ENCODE measurements at places on chromosomes 11 and 22. TPM values are rescaled to one million over a fixed set of nuclear protein-coding genes. Genes with fewer than 3 reads are reported as not detected.

- DNase-seq = no peak
Measured at GRCh38 chr11:14327116-14327515, 31.9 kb downstream of the RRAS2 start.

GRCh38 chr11:64643920-64644646, 53.1 kb downstream of the SLC22A12 start:
- no peak for DNase-seq

DNA sequence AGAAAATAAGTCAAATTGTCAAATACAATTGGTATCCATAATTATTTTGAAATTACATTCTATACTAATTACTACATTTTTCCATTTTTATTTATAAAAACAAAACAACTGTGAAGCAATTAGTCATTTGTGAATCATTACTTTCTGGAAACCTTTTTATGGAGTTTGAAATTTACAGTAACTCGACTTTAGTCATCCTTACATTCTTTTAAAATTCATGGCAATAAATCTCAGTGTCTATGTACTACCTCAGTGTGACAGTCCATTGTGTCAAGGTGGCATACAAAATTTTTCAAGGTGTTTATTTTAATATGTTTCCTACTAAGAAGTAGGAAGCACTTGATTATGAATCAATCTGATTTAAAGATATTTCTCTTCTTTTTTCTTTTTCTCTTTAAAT, 1949.4 kb upstream of the RAG2 start:
- DNase-seq = no peak

DNA sequence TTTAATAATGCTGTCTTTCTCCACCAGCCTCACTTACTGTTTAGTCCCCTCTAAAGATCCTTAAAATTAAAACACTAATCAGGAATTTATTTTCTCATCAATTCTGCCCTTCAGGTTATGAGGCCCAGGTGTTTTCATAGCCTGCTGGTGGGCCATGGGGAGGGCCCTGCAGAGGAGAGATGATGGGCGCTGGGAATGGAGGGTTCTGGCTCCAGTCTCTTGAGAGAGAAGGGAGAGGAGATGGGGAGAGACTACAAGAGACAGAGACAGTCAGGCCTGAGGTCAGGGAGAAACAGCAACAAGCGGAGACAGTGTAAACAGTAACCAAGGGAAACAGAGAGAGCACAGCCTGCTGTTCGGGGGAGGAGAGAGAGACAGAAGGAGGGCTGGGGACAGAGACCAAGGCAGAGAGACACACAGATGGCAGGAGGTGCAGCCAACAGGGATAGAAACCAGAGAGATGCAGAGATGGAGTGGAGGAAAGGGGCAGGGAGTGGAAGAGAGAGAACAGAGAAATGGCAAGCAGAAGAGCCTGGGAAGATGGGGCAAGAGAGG, 187.3 kb upstream of the SYT13 start:
- DNase-seq = no peak

DNA sequence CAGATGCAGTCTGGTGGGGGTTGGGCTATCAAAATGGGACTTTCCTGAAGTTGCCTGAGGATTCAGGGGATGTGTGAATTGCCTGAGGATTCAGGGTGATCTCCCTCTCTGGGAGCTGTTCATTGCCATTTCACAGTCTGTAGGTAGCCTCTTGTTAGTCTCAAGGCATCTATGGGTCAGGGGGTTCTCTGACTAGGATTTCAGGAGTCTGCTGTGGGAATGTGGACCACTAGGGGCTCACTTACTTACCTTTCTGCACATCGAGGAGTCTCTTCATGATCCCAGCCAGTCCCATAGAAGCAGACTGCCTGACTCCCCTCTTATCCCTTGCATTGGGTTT, 54.0 kb downstream of the KCNQ1OT1 start:
- DNase-seq = no peak

GRCh38 chr11:119709638-119710346, 19.2 kb downstream of the NECTIN1 start:
- DNase-seq = no peak

- DNase-seq = no peak
Measured at GRCh38 chr22:49825436-49825835, 2.2 kb downstream of the BRD1 start.

GRCh38 chr11:71913756-71914526, 14.5 kb downstream of the XNDC1N start:
- no peak for DNase-seq

FBXO3 gene
- 33.7 TPM for total RNA-seq

- no peak for DNase-seq
Measured at GRCh38 chr11:72784662-72785061, 9.2 kb downstream of the STARD10 start.

PACS1 gene
- 37.1 TPM for total RNA-seq

PRR5L gene
- total RNA-seq = 26.8 TPM

- no peak for DNase-seq
Measured at GRCh38 chr11:133892584-133893380, 47.5 kb upstream of the SPATA19 start.

C2CD3 gene
- total RNA-seq = 20.2 TPM

DNA sequence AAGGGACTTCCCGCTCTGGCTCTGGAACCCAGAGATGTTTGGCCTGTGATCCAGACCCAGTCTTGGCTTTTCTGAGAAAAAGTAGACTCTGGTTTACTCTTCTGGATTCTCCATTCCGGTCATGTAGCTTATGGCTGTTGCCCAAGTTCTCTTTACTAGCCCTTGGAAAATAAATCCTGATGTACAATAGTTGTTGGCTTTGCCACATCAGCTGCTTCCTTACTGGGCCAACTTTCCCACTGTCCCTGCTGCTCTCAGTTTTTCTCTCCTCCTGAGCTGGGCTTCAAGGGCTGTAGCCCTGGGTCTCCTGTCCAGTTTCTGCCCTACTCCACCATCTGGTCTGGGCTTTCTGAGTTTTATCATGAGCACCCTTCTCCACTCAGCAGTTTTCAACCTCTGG, 12.5 kb downstream of the PATZ1 start:
- no peak for DNase-seq

MPZL2 gene
- total RNA-seq = 29.8 TPM

- DNase-seq = no peak
Measured at GRCh38 chr11:27370374-27370773, 7.4 kb upstream of the CCDC34 start.

GRCh38 chr22:19497245-19497644, 17.5 kb downstream of the CDC45 start:
- DNase-seq = no peak

TRIM49D1 gene
- total RNA-seq = not detected

DNA sequence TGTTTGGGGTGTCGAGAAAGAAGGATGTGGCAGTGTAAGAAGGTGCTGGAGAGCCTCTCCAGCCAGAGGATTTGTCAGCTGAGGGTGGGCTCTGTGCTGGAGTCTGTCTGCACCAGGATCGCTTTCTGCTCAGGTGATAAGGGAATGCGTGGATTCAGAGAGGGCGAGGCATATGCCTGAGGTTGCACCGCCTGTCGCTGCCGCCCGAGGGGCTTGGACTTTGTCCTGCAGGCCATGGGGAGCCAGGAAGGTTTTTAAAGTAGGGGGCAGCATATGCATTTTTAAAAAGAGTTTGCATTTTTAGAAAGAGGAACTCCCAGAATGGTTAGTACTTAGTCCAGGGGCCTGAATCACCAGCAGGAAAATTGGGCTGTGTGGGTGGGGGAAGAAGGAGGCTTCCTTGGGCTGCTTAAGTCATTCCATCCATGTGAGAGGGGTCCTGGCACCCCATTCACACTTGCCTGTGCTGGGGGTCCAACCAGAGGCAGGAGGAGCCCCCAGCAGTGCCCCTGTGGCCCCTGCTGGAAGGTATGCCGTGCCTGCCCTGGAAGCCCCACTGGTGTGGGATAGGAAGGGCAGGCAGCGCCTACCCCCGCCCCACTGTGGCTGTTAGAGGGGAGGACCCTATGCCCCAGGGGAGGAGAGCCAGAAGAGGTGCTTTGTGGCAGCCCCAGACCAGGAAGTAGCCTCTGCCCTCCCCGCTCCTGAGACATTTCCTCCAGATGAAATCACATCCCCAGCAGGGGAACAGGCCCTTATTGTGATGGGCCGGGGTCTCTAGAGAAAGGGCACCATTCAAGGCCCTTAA, 35.8 kb upstream of the MYRF start:
- no peak for DNase-seq

GRCh38 chr11:88246696-88247095, 71.5 kb upstream of the RAB38 start:
- no peak for DNase-seq

B3GAT1 gene
- total RNA-seq = 0.19 TPM

SCGB2A2 gene
- not detected for total RNA-seq

ANKK1 gene
- total RNA-seq = not detected

NOL12 gene
- 16.4 TPM for total RNA-seq

HBE1 gene
- not detected for total RNA-seq

DNA sequence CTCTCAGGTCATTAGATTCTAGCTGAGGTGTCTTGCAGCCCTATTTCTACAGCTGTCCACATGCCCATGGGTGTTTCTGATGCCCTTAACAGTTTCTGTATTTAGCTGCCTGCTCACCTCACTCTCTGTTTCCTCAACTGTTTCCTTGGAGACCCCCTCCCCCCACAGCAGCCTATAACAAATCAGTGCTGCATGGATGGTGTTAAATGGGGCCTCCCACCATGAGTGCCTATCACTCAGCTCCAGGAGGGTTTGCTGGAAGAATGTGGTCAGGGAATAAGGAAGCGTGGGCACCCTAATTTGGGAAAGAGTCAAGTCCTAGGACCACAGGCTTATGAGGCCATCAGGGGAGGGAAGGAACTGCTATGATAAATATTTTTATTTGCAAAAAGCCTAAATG, 8.6 kb downstream of the KLHL35 start:
- DNase-seq = no peak

SLC17A6 gene
- not detected for total RNA-seq

DNA sequence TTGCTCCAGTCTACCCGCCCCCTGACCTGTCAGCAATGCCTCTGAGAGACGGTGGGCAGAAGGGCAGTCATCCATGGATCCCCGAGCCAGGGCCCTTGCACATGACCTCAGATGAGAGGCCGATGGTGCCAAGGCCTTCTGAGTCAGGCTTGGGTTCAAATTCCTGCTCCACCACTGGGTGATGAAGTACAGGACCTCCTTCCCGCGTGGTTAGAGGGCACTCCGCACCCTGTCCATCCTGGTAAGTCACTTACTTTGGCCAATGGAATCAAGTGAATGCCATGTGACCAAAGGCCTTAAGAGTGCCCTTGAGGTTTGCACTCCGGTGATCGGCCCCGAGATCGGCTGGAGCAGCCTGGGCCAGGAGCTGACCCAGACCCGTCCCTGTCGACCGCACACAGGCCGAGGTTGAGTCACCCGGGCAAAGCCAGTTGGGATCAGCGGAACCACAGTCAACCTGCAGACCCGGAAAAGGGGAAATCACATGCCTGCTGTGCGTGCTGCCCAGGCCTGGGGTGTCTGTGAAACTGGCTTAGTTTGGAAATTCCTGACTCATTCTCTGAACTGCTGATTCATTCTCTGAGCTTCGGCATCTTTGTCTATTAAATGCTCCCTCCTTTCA, 48.9 kb downstream of the RTL6 start:
- DNase-seq = no peak

PRAME gene
- total RNA-seq = not detected

GRCh38 chr11:117862019-117862725, 14.3 kb downstream of the FXYD6 start:
- no peak for DNase-seq

DNA sequence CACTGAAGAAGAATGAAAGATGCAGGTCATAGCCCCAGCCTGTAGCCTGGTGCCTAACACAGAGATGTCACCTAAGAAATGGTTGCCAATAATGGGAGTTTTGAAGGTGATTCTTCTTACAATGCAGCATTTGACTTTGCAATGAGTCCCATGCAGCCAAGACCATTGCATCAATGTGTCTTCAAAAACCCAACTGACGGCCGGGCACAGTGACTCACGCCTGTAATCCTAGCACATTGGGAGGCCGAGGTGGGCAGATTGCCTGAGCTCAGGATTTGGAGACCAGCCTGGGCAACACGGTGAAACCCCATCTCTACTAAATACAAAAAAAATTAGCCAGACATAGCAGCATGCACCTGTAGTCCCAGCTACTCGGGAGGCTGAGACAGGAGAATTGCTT, 89.3 kb upstream of the ASPHD2 start:
- DNase-seq = no peak

GRCh38 chr22:27545085-27545484, 256.5 kb downstream of the MN1 start:
- no peak for DNase-seq

CAPN5 gene
- total RNA-seq = 3.3 TPM

GRCh38 chr22:19984851-19985811, 31.5 kb downstream of the ARVCF start:
- DNase-seq = no peak

GRCh38 chr11:58731819-58732218, at the start of gene GLYAT:
Gene GLYAT, minus strand, starts transcription at chr11:58731943. Its CDS starts 7,447 bp downstream, at chr11:58724496.
- DNase-seq = no peak

DNA sequence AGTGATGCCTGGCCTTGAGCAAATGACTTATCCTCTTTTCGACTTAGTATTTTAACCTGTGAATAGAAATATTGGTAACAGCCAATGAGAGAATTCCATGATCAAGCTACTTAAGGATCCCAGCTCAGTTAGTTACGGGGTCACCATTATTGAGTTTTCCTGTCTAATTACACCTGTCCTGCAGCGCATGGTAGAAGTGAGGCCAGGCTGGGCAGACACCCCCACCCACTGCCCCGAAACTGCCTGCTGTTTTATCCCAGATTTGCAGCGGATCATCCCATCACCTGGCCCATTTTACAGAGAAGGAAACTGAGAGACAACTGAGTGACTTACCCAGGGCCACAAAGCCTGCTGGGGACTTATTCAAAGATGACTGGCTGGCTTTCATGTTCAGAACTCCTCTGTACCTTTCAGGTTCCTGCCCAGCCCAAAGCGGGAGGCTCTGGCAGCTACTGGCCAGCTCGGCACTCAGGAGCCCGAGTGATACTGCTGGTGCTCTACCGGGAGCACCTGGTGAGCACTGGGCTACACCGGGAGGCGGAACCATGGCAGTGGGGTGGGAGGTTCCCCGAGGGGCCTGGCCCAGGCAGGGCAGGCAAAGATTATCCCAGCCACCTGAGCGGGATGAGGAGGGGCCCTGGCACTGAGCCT, 1.4 kb downstream of the MUS81 start:
- no peak for DNase-seq

GRCh38 chr11:3669742-3670183, 1.4 kb downstream of the CHRNA10 start:
- no peak for DNase-seq

CD248 gene
- 45.5 TPM for total RNA-seq

- DNase-seq = no peak
Measured at GRCh38 chr11:16293204-16293681, 63.1 kb downstream of the SOX6 start.

Data from omental fat pad (tissue), 4 donors.